ENCODE measurements at places on chromosomes 7 and 10.

- DNase-seq, result no peak
Measured at GRCh38 chr10:26048756-26049155, 114.7 kb downstream of the MYO3A start.

DNA sequence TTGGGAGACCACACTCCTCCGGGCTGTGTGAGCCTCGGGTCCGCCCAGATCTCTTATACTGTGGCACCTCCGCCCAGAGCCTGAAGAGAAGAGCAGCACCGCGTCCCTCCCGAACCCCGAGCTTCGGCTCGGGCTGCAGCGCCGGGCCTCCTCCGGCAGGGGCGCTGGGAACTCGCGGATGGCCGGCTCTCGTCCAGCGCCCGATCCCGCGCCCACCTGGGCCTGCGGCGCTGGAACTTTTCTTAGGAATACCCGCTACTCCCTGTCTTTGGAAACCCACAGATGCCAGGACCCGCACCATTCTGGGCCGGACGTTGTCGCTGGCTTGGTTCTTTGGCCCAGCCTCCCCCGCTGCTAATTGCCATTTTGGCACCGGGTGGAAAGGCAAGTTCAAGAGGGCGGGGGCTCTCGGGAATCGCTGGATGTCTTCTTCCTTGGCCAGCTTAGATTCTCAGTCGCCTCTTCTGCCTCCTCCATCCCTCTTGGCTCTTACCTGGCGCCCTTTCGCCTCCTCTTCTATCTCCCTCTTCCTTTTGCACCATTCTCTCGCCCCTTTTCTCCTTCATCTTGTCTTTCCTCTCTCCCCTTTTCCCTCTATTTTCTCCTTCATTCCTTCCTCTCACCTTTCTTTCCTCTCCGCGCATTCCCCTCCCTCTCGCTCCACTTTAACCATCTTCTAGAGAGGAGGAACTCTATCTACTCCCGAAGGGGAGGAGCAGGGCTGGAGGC, 2.1 kb upstream of the SORCS3 start:
- DNase-seq, result peak; percentile 93

DNA sequence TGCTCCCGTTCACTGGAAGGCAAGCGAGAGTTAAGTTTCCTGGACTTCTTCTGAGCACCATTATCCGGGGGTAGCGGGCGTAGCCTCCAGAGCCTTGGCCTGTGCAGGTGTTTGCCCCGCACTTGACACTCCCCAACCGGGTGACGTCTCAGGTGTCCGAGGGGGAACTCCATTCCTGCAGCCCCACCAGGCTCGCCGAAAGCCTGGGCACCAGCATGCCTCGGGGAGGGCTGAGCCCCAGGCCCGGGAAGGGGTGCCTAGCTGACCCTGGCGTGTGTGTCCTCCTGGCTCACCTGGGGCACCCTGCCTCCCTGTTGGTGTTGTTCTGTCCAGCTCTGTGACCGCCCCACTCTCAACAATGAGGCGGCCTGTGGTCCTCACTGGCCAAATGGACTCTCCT, 109.4 kb upstream of the GPR26 start:
- peak; percentile 19 for DNase-seq

DNA sequence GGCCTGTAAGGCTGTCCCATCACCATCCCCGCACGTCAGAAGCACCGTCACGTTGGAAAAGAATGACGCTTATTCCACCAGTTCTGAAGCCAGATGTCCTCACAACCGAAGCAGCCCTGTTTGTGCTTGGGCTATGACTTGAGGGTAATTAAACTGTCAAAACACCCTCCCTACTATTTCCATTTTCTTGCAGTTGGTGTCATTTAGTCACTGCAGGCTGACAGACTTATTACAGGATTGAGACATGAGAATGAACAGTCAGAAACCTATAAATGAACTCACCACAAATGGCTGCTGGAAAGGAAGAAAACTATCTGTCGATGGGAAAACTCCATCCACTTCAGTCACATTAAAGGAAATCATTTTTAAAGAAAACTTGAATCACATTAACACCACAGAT, 85.3 kb downstream of the VOPP1 start:
- DNase-seq, result no peak

GRCh38 chr7:42414028-42414427, 177.0 kb upstream of the GLI3 start:
- DNase-seq, result no peak

GRCh38 chr7:43954524-43955228, 28.4 kb downstream of the UBE2D4 start:
- peak; percentile 78 for DNase-seq

- no peak for DNase-seq
Measured at GRCh38 chr7:51276967-51277366, 39.6 kb downstream of the COBL start.

DNA sequence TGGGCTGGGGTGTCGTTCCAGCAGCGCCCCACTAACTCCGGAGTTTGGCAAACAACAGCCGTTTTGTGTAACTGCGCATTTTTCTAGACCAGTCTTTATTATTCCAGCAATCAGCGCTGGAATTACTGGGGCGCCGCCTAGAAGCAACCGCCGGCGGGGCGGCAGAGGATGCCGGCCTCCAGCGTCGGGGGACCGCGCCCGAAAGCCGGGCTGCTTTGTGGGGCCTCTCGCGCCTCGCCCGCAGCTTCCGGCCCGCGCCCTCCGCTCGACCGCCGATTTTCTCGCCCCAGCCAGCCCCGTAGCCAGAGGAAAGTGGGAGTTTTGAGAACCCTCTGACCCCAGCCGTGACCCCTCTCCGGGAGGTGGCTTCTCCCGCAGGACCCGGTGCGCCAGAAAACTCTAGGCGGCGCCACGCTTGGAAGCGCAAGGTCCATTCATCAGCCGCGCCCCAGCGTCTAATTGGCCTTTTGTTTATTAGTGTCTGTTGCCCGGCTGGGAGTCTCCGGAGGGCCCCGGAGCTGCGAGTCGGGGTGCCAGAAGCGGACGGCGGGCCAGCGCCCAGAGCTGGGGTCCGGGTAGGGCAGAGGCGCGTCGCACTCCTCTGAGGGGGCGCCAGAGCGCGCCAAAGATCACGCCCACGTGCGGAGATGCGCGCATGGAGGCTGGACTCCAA, 10.7 kb downstream of the EMX2 start:
- DNase-seq, result peak; percentile 79

GRCh38 chr7:16396766-16397500, 24.4 kb downstream of the CRPPA start:
- no peak for DNase-seq

GRCh38 chr10:71044720-71045119, 156.4 kb upstream of the PCBD1 start:
- DNase-seq, result no peak

DNA sequence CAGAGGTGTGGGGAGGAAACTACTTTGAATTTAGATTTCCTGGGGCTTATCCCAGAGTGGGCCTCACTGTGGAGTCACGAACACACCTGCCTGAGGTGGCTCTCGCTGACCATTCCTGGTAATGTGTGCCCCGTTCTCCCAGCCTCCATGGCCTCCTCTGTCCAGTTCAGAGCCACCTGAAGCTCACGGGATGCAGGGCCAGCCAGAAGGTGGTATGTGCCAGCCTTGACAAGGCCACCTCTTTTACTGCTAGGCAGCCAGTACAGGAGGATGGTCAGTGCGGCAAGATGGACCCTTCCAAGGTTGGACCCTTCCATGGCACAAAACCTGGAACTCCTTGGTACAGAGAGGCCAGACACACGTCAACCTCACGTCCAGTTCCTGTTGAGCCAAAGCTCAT, 210.3 kb downstream of the DNAJB6 start:
- no peak for DNase-seq

DNA sequence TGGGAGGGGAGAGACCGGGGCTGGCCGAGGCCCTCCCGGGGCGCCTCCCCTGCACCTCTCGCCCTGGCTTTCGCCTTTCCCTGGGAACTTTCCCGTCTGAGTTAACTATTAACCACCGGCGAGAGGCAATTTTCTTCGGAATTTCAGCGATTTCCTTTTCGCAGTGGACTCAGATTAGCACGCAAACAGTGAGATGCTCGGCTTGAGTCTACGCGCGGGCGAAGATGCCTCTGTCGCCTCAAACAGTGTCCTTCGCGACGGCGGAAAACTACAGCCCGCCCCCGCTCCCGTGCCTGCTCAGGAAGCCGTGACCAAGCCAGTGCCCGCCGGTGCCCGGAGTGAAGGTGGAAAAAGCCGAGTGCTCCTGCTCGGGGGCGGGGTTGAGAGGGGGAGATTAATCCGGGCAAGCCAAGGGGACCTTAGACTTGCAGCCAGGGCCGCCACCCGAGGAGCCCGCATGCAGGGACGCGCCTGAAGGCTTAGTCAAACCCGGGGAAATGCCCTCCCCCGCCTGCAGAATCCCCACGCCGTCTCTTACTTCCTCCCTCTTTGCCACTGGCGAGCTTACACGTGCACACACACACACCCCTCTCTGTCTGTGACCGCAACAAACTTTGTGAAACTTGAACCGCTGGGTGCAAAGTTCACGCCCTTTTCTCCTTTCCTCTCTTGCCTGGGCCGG, 14.5 kb upstream of the PAX2 start:
- DNase-seq, result peak; percentile 76

DNA sequence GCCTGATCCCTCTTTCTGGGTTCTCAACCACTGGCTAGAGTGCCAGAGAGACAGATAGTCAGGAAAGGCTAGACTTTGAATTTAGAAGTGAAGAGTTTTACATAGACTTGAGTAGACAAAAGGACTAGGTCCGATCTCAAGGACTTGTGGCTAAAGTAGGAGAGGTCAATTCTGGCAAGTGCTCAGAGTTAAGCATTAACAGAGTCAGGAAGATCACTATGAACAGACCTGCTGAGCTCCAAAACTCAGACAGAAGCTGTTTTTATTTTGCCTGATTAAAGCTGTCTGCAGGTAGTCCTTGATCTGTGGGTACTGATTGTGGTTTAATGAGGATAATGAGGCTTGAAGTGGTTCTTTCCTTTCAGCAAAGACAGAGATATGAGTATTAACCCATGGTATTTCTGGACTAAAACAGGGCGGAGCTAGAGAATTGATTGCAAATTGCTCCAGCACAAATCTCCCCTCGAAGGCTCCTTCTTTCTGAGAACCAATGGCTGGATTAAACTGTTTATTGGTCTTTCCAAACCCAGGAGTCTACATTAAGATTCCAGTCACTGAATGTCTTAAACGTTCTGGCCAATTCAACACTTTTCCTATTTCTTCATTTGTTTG, 423.2 kb downstream of the IPMK start:
- DNase-seq, result no peak

GRCh38 chr10:128950916-128951275, 516.1 kb upstream of the MGMT start:
- no peak for DNase-seq

DNA sequence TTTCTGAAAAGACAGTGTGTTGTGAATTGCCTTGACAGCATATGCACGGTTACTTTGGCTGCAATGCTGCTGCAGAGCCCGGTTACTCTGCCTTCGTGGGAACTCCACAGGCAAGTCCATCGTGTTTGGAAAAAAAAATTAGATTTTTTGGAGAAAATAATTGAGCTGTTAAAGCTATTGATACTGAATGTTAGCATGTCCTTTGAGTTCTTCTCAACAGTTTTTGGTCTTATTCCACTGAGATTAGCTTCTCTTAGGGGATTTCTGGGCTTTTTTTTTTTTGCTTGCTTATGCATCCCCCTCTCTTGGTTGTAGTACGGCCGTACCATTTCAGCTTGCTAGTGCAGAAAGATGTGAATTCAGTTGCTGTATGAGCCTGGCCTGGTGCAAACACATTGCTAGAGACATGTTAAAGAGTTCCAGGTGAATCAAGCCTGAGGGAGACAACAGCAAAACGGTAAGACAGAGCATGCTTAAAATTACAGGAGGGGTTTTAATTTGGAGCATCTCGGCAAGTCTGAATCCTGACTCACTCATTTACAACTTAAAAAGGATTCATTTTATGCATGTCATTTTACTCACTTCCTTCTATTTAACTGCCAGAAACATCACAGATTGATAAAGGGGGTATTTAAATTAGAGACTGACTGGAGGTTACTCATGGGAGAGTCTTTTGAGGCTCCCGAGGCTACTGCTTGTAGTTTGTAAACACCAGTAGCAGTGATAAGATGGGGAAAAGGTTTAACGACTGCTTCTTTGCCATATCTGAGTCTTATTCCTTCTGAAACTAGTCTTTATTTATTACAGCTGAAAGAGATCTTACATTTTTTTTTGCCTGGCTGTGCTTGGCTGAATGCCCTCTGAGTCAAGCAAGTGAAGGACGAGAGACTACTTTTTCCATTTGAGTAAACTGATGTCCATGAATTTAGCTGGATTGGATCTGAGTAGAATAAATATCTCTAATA, 113.7 kb downstream of the CDK14 start:
- no peak for DNase-seq

DNA sequence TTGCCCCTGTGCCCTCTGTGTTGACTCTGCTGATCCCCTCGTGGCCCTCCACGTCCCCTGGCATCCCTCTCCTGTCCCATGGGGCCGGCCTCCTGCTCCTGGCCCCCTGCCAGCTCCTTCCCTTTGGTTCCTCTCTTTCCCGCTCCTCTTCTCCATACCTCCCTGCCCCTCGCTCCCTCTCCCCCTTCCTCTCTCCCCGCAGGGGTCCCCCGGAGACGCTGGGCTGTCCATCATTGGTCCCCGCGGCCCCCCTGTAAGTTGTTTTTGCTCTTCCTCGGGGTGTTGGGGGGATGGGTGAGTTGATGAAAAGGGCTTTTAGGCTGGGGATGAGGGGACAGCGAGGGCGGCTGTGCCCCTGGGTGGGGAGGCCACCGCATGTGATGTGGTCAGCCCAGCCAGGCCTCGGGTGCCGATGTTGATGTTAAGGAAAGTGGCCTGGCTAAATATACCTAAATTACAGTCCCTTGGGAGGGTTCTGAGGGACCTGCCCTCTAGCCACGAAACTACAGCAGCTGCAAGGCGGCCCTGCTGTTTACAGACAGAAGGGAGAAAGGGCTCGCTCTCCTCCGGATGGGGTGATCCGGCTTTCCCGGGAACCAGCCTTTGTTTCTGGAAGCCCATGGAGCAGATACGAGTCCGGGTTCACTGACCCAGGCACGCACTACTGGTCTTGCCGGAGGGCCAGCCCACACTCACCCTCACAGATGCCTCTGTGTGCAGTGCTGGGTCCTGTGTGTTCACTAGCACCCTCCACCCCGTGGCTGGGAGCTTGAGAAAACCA, 78.8 kb downstream of the COL13A1 start:
- peak; percentile 76 for DNase-seq

- DNase-seq, result no peak
Measured at GRCh38 chr10:80518807-80519360, 18.8 kb upstream of the SH2D4B start.
